Stimulated activated effector memory CD8-positive, alpha-beta T cell treated with anti-CD3 and anti-CD28 coated beads, Interleukin-12 subunit alpha, Interleukin-12 subunit beta, amount 100 ng/mL, for 72 hours (primary cell): ENCODE measurements at places on chromosomes 1 and 21.

DNA sequence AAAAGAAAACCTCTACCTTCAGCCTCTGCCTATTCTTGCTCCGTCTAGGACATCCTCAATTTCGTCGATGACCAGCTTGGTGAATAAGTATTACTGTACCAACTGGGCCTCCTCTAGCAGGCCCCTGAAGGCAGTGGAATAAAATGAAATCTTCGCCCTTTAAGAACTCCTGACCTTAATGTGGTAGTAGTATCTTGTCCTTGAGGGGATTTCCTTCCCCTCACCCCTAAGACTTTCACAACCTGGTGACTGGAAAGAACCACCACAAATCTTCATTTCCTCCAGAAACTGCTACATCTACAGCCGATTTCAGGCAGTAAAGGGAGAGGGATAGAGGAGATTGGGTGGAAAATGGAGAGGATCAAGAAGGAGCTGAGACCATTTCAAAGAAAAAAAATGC, 1.6 kb upstream of the HAX1 start:
- no peak for DNase-seq

DNA sequence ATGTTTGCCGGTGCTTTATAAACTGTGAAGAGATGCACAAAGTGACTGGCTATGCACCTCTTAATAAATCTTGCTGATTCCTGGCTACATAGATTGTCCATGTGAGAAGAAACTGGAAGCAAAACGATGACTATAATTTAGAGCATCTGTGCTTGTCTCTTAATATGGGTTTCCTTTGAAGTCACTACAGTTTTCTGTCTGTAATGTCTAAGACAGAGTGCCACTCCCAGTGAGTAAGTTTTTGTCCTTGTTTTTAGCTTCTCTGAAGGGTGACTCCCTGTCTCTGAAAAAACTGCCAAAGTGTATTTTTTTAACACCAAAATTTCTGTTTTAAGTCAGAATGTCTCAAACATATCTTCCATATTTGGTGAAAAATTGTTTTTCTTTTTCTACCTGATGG, 175.1 kb downstream of the FASLG start:
- no peak for DNase-seq

- DNase-seq, result no peak
These were observed 152.4 kb downstream of the TOMM20 start for GRCh38 chr1:234975941-234976860.

GRCh38 chr1:186409091-186409490, 33.5 kb downstream of the ODR4 start:
- DNase-seq, result no peak

DNA sequence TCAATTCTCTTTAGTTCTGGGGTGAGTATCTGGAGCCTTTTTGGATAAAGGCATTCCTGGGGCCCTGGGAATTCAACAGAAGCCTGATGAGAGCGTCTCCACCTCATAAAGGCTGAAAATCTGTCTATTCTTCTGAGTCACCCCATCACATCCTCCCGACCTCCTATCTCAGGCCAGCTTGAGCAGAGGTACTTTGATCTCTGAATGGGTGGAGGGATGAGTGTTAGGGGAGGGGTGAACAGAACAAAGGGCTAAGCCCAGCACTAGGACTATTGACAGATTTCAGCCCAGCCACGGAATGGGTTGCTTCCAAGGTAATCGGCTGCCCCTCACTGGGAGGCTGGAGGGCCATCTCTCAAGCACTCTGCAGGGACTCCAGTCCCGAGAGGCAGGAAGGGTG, 2.5 kb upstream of the MYBPH start:
- no peak for DNase-seq

GRCh38 chr1:170559166-170559565, 27.2 kb downstream of the GORAB start:
- no peak for DNase-seq

GRCh38 chr1:24923485-24924113, 6.5 kb downstream of the RUNX3 start:
- peak; percentile 77 for DNase-seq

DNA sequence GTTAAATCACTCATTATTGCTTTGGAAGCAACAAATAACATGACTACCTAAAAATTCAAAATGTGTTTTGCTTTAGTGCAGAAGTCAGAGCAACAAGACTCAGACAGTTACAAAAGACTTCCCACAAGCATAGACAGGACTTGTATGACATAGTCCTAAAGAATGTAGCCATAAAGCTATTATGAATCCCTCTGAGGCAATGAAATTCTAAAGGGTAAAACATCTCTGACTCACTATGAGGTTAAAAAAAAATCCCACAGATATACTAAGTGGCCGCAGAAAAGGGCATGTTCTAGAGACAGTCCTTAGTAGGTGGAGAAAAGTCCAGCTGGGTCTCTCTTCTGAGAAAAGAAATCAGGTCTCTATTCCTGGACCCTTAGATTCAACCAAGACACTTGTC, 4.9 kb downstream of the PRKAB2 start:
- no peak for DNase-seq
